ENCODE measurements at places on chromosomes 5 and 9.

DNA sequence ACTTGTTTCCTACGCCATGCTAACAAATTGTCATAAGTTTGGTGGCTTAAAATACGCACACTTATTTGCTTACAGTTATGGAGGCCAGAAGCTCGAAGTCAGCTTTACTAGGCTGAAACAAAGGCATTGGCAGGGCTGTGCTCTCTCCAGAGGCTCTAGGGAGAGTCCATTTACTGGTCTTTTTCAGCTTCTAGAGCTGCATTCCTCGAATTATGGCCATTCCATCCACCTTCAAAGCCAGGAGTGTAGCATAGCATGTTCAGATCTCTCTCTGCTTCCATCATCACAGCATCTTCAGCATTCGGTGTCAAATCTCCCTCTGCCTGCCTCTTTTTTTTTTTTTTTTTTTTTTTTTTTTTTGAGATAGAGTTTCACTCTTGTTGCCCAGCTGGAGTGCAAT lies 670.2 kb downstream of the ACTL7B start:
- no peak for DNase-seq

GRCh38 chr5:43400082-43400481 lies 12.1 kb downstream of the CCL28 start:
- peak; percentile 40 for DNase-seq

DNA sequence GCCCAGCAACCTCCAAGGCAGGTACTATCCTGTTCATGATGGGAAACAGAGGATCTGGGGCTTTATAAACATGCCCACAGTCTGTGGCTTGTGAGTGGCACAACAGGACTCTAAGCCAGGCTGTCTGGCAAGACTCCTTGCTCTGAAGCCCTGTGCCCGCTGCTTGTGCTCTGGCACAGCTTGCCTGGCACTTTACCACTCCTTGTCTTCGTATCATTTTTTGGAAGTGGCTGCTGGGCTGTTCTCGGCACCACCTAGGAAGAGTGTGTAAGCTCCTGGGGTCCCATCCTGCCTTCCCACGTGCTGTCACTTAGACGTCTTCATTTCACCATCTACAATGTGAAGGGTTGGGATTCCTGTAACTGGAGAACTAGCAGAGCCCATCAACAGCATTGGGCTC lies 59.3 kb upstream of the GLRX start:
- DNase-seq = peak; percentile 52

- no peak for DNase-seq
These were observed 541.6 kb upstream of the DAP start for GRCh38 chr5:11302663-11303062.

DNA sequence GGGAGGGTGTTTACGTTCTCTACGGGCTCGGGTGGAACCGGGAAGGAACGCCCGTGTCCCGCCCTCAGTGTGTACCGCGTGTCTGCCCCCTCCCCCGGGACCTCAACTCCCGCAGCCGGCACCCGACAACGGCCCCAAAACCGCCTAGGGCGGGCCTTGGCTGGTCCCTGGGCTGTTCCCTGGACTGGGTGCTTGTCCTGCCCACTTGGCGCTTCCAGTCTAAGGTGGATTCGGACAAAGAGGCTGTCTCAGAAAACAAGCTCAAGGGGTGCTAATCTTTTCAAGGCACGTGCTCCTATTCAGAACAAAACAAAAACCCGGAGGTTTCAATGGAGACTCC lies 379 bp upstream of the CLK4 start:
- DNase-seq = no peak

DNA sequence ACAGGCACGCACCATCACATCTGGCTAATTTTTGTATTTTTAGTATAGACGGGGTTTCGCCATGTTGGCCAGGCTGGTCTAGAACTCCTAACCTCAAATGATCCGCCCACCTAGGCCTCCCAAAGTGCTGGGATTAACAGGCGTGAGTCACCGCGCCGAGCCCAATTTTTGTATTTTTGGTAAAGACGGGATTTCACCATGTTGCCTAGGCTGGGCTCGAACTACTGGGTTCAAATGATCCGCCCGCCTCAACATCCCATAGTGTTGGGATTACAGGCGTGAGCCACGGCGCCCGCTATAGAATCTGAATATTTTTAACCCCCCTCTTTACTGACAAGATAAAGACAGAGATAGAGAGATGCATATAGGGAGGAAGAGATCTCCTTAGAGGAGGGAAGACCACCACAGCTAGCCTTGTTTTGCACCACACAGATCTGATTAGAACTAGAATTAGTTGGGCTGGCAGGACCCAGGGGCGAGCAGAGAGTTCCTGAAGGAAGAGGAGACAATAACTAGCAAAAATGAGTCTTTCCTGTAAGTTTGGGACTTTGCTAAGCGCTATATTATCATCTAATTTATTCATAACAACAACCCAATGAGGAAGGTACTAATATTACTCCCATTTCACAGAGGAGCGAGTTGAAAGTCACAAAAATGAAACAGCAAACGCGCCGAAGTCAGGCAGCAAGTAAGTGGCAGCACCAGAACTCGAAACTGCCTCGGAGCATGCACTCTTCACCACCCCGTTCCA lies 1.5 kb upstream of the ANKHD1 start:
- DNase-seq = no peak

DNA sequence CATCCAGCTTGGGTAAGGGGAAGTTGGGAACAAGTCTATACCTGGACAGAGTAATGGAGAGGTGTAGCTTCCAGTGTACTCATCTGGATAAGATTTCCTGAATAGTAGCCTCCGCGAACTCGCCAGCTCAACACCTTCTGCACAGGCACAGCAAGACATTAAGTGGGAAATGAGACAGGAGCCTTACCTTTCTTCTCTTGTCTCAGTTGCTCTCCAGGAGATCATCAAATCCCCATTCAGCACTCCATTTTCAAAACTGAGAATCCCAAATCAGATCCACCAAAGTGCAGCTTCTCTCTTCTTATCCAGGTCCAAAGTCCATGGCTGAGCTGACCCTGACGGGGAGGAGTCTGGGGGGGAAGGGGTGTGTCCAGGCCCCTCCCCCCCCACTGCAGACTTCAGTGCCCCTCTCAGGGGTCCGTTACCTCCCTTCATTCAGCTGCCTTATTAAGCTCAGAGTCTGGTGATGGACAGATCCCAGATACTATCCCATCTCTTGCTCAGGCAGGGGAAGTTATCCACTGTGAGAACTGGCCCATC lies 5.9 kb upstream of the MGAT1 start:
- peak; percentile 88 for DNase-seq

DNA sequence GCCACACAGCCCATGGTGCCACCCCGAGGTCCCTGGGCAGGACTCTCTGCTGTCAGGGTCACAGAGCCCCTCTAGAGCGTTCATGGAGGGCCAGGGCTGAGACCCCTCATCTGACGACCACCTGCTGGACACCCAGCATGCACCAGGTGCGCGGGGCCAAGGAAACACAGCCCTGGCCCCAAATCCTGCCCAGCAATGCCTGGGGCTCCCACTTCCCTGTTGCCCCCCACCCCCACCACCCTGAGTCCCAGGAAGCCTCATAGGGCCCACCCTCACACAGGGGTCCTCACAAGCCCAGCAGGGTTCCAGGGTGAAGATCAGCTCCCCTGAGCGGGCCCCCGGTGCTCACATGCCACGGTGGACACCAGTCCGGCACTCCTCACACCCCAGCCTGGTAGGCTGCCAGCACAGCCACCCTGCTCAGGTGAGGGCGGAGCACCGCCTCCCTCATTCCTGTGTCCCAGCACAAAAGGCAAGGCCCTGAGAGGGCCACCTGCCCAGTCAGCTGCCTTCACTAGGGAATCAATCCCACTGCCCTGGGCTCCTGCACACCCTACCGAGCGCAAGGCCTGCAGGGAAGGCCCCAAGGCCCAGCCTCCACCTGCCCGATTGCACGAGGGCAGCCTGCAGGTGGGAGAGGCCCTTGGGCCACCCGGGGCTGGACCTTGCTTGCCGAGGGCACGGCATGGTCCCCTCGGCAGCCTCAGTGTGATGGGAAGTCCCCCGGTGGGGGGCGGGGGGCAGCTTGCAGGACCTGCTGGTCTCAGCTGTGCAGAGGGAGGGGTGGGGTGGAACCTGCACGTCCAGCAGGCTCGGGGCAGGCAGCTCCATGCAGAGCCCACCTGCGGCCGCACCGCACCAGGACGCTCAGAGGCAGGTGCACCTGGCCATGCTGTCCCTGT lies 56.4 kb upstream of the UBAC1 start:
- DNase-seq = no peak

GRCh38 chr5:82388181-82388580 lies 110.0 kb upstream of the RPS23 start:
- no peak for DNase-seq

DNA sequence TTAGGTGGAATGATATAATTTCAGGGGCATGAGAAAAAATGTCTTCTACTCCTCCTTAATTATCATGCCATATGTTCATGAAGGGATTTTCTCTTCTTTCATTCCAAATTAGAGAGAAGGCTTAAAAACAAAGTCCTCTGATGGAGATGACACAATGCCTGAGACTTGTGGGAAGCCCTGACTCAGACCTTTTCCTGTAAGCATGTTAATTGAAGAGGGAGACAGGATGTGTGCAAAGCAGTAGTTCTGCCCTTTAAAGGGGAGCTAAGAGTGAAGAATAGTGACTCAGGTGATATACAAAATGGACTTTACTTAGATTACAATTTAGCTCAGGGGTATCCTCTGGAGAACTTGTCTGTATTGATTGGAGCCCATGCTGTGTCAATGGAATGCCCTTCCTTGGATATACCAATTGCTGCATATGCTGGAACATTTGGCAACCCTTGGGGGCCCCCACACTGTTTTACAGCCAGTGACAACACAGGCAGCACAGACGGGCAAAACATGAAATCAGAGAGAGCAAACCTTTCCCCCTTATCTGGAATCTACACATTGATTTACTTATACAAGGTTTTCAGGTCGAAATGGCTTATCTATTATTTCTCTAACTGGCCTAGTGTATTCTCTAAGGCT lies 81.3 kb downstream of the IZUMO3 start:
- peak; percentile 53 for DNase-seq

GRCh38 chr5:140794595-140795258 lies at the start of gene PCDHA2:
TSS of gene PCDHA2 (plus strand) at chr5:140794852.
- DNase-seq = no peak

GRCh38 chr5:160357861-160358411 lies 12.5 kb downstream of the C1QTNF2 start:
- no peak for DNase-seq

DNA sequence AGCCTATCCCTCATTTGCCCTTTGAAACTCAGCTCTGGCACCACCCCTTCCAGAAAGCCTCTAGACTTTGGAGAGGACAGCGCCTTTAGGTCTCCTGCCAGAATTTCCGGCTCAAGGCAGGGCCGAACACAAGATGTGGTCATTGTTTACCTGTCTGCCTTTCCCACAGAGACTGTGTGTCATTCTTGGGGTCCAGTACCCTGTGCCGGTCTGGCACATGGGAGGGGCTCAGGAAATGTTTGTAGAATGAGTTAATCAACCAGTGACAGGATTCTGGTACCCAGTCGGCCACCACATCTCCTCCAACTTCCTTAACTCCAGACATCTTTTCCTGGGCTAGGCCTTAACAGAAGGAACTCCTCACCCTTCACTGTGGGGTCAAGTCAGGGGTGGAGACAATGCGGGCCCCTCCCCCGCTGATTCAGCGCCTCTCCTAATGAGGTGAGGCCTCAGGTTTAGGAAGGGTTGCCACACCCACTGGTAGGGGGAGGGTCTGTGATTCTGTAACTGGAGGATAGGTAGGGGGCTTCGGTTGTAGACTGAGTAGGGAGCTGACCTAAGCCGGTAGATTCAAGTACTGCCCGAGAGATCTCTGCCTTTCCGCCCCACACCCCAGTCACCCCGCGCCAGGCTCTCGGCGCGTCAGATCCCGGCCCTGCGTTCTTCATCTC lies 29.3 kb downstream of the PCDH1 start:
- peak; percentile 97 for DNase-seq

- peak; percentile 96 for DNase-seq
These were observed 96.7 kb upstream of the FER start for GRCh38 chr5:108650997-108651396.

DNA sequence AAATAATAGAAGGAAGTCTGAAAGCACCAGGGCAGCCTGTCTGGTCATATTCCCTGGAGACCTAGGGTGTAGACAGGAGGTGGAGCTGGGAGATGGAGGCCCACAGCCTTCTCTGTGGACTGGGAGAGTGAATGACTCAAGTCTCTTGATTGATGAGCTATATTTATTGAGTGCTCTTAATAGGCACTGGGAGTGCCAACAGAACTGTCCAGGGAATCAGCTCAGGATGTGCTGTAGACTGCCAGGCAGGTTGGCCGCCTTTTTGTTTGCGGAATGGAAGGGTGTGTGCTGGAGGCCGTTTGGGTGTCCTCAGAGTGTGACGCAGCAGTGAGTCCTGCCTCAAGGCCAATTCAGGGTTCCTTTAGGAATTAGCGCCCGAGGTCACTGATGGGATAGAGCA lies 33.4 kb upstream of the POMT1 start:
- DNase-seq = no peak

GRCh38 chr5:107455111-107455544 lies 215.6 kb downstream of the EFNA5 start:
- peak; percentile 70 for DNase-seq

- peak; percentile 15 for DNase-seq
These were observed 44.2 kb upstream of the TENT2 start for GRCh38 chr5:79567926-79568549.

DNA sequence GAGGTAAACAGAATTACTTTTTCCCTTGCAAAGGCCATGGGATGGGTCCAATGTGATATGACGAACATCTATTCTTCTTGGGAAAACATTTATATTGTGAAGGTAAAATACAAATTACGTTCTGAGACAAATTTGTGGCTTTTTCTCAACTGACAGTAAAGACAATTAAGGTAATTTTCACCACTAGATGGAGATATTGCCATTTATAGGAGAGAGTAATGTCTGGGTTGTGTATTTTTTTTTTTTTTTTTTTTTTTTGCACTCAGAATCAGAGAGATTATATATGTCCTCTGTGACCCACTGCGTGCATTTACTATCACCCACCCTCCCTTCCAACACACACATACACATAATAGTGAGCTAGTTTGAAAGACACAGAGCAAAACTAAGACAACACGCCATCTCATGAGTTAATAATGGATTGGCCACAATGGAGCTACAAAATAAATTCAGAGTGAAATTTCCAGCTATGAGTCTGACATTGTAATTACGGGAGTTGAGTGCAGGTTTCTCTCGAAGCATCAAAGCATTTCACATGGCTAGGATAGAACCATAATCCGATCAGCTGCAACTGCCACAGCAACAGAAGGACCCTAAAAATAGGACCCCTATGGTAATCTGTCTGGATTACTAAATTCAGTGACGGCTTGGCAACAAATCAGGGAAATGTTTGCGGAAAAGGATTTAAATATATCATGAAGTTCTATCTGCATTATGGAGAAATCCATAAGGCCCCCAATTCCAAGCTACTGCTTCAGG lies 49.2 kb downstream of the ANXA1 start:
- DNase-seq = peak; percentile 49

DNA sequence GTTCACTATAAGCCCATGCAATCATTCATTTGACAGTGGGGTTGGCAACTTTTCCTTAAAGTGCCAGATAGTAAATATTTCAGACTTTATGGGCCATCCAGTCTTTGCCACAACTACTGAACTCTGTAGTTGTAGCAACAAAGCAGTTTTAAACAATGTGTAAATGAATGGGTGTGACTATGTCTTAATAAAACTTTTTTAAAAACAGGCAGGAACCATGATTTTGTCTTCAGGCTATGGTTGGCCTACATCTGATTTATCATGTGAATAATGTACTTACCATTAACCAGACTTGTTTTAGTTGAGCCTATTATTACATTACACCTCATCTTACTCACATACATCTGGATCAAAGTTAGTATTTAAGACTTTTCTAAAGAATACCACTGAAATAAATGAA lies 361.6 kb downstream of the GABRG2 start:
- DNase-seq = no peak

GRCh38 chr9:131960311-131960710 lies 119.4 kb downstream of the MED27 start:
- DNase-seq = peak; percentile 83
